ENCODE measurements at places on chromosomes 7 and 10. TPM values are rescaled to one million over a fixed set of nuclear protein-coding genes. Genes with fewer than 3 reads are reported as not detected.

- DNase-seq = no peak
Observed at GRCh38 chr10:18100669-18101068, 39.6 kb upstream of the CACNB2 start.

DNA sequence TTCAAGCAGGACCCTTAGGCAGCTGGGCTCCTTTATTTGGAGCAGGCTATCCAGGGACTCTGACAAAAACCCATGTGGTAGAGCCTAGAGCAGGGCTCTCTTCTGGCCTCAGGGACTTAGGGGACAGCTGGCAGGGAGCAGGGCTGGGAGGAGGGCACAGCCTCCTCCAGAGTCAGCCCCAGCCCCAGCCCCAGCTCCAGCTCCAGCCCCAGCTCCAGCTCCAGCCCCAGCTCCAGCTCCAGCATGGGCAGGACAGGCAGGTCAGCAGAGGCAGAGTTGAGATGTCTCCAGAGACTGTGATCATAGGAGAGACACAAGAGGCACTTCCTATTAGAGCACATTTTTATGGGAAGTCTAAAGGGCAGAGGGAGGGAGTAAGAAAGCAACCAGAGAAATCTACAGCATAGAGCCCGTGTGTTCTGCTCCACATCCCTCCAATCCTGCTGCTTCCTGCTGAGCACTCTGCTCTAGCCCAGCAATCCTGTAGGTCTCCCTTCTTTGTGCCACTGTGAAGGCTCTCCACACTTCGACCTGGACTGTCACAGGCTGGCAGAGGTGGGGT lies 13.3 kb upstream of the C10orf53 start:
- DNase-seq = no peak

DNA sequence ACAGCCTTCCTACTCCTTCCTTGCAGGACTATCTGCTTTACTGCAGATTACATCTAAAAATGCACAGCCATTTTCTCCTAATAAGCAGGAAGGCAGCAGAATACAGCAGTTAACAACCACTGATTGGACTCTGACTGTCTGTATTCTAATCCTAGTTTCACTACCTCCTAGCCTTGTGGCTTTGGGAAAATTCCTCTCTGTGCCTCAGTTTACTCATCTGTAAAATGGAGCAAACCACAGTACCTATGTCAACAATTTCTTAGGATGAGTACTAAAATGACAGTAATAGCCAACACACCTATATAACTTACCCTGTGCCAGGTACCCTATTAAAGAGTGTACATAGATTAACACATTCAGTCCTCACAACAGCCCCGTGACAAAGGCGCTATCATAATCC lies 89.5 kb downstream of the ELMO1 start:
- DNase-seq = no peak

DNA sequence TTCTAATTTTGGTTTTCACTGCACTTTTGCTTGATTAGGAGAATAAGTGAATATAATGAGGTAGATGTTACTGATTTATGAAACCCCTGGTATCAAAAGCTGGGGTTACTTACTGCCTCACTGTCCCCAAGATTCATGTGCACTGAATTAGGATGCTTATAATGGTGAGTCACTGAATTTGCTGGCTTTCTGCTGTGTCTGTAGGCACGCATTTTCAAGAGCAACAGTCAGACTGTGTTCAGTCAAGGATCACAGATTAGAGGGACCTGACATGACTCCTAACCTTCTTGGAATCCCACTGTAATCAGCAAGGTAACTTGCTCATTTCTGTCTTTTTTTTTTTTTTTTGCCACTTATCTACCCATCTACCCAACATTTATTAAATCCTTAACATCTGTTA lies 59.7 kb downstream of the GPR85 start:
- peak; percentile 48 for DNase-seq

GRCh38 chr7:122528879-122529481 lies 169.9 kb downstream of the RNF133 start:
- no peak for DNase-seq

DNA sequence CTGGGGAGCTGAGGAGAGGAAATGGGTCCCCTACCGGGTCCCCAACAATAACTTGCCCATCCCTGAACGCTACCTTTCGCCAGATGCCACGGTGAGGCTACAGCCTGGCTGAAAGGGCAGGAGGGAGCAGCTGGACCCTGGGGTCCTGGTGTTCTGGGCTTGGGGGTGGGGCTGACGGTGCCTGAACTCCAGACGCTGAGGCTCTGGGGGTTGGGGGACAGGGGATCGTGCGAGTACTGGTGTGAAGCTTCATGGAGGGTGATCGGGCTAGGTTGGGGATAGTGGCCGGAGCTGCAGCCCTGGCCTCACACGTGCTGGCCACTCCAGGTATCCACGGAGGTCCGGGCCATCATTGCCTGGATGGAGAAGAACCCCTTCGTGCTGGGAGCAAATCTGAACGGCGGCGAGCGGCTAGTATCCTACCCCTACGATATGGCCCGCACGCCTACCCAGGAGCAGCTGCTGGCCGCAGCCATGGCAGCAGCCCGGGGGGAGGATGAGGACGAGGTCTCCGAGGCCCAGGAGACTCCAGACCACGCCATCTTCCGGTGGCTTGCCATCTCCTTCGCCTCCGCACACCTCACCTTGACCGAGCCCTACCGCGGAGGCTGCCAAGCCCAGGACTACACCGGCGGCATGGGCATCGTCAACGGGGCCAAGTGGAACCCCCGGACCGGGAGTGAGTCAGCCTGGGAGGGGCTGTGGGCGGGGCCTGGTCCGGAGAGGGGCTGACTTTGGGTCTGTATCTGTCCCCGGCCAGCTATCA lies 8.3 kb downstream of the AEBP1 start:
- DNase-seq = no peak

DNA sequence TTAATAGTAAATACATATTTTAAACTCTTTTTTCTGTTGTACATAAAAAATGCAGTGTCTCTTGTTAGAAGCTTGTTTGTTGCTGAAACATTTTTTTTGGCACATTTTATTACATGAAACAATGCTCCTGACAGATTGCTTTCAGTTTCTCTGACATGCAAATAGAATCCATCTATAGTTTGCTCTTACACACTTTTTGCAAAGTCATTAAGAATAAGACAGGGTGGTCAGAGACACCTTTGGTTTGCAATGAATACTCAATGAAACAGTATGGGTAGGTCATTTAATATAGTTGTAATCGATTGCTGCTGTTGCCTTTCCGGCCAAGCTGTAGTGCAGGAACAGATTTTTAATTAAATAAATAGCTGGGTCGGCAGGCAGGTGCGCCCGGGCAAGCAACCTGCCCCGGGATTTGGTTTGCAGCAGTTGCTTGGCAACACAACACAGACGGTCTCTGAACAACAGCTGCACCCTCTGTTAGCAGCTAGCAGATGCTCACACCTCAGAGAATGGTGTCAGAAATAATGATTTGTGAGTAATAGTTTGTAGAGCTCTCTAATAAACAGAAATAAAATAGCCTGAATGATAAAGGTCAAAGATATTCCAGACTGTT lies 115.7 kb upstream of the CACNA2D1 start:
- DNase-seq = no peak

DNA sequence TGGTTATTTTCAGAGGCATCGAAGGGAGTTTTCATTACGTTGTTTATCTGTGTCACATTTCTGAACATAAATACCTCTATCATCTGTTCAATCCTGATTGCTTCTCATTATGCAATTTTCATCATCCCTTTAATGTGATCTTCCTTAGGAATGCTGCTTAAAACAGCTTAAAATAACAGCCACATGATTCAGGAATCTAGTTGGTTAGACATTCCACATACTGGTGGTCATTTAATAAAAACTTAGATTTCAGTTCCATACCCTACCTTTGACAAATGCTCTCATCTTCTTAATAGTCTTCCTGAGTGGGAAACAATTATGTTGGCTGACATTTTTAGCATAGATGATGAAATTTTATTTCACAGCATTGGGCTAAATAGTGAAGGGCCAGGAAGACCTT lies 191.3 kb upstream of the CDCA7L start:
- DNase-seq = no peak

GRCh38 chr10:62457196-62457595 lies 83.0 kb downstream of the ZNF365 start:
- DNase-seq = no peak

GRCh38 chr10:99612167-99612831 lies 7.9 kb downstream of the SLC25A28 start:
- DNase-seq = no peak

GRCh38 chr7:116793795-116794340 lies 68.5 kb upstream of the CAPZA2 start:
- DNase-seq = no peak

- no peak for DNase-seq
Observed at GRCh38 chr7:110050785-110051184, 1040.1 kb upstream of the LRRN3 start.

- DNase-seq = no peak
Observed at GRCh38 chr7:156028521-156028920, 216.3 kb upstream of the SHH start.

DNA sequence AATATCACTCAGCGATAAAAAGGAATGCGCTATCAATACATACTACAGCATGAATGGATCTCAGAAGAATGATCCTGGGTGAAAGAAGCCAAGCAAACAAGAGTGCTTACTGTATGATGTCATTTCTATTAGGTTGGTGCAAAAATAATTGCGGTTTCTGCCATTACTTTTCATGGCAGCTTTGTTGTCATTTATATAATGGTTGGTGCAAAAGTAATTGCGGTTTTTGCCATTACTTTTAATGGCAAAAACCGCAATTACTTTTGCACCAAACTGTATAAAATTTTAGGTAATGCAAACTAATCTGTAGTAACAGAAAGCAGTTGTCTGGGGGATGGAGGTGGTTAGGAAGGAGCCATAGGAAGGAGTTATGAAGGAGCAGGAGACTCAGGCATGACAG lies 318.3 kb upstream of the ZMIZ1 start:
- DNase-seq = no peak

GRCh38 chr7:121985476-121986030 lies 112.6 kb downstream of the PTPRZ1 start:
- DNase-seq = no peak

DNA sequence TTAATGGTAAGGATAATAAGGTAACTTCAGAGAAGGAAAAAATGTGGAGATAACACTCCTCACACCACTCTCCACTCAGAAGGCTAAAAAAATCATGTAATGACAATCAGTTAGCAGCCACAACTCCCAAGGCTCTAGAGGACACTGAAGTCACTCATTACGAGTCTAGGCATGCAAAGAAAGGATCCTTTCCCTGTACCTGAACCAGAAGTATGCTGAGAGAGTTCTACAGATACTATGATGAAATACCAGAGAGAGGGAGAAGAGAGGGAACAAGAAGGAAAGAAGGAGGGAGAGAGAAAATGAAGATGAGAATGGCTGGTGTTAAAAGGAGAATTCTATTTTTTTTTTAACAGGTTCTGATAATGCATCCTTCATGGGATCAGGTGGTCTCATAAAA lies 224.3 kb upstream of the PLXNA4 start:
- DNase-seq = no peak

DNA sequence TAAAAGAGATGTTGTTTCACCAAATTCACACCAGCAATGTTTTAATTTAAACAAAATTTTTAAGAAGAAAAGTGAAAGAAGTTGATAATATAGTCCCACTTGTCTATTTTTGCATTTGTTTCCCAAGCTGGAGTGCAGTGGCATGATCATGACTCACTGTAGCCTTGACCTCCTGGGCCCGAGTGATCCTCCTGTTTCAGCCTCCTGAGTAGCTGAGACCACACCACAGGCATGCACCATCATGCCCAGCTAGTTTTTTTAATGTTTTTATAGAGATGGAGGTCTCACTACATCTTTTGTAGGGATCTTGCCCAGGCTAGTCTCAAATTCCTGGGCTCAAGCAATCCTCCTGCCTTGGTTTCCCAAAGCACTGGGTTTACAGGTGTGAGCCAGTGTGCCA lies 14.1 kb upstream of the NDUFA5 start:
- no peak for DNase-seq

DNA sequence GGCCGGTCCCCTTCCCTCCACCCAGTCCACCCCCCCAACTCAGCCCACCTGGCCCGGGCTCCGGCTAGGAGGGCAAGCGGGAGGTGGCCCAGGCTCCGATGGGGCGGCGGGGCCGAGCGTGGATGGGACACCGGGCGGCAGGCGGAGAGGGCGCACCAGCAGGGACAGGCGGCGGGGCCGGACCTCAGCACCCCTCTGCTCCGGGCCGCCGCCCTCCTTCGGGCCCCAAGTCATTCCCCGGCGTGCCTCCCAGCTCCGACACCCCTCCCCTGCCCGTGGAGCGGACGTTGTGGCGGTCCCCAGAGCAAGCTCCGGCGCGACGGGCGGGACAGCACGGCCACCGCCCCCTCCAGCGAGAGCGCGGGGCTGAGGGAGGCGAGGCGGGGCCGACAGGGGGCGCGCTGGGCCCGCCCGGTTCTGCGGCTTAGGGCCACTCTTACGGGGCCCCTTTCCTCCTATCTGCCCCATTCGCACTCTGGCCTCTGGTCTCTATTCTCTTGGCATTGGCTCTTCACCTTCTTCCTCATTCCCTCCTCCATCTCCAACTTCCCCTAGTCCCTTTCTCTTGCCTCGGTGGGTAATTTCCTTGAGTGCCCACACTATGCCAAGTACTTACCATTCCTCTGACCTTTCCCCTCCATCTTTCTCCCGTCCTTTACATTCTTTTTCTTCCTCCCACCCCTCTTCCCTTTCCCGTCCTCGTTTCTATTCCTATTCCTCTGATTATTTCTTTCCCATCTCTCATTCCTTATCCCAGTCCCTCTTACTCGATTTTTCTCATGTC lies 701 bp upstream of the GBX1 start:
- no peak for DNase-seq

DNA sequence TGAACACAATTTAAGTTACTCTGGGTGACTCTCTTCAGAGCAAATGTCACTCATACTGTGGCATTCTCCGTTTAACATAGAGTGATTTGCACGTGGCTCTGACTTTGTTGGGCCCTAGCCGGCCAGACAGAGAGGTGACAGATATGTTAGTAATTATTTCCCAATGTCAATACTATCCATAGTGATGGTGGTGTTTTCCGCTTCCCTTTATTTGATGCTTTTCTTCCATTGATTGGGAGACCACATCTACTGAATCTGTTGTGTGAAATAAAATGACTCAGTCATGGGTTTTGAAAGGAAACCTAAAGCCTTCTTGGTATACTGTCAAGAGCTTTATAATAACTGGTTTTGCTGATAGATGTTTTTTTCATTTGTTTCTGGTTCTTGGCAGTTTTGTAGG lies 7.4 kb downstream of the AVL9 start:
- no peak for DNase-seq

GRCh38 chr7:30744075-30744417 lies 7.9 kb upstream of the INMT start:
- DNase-seq = no peak

The OR2A42 gene
- not detected for total RNA-seq

The GLCCI1 gene
- total RNA-seq = 1.9 TPM

The GPR26 gene
- total RNA-seq = not detected

The GNAT3 gene
- not detected for total RNA-seq

The ALOX5 gene
- total RNA-seq = 1.7 TPM

The HTR7 gene
- 0.06 TPM for total RNA-seq

The RSU1 gene
- 46.9 TPM for total RNA-seq

Measured in epithelial cell of proximal tubule (primary cell).